EH (cell line): ENCODE measurements at places on chromosomes 11 and 22.

- DNase-seq: peak; percentile 52
These were observed 1.2 kb downstream of the KMT2A start for GRCh38 chr11:118437208-118438125.

DNA sequence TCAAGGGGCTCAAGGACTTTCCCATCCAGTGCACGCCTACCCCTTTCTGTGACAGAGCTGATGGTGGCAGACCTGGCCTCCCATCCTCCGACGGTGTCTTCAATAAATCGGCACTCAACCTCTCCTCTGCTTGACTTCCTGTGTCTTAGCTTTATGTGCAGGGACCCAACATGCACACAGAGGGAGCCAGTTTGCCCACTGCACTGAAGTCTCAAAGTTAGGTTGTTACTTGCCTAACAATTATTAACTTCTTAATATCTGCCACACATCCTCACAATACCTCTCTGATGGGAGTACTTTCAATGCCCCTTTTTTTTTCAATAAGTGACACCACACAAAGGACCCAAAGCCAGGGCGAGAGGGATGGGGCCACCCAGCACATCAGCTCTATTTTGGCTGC lies 3.6 kb downstream of the IZUMO1R start:
- no peak for DNase-seq

- DNase-seq: peak; percentile 46
These were observed 23.6 kb downstream of the PDGFB start for GRCh38 chr22:39220890-39221850.

DNA sequence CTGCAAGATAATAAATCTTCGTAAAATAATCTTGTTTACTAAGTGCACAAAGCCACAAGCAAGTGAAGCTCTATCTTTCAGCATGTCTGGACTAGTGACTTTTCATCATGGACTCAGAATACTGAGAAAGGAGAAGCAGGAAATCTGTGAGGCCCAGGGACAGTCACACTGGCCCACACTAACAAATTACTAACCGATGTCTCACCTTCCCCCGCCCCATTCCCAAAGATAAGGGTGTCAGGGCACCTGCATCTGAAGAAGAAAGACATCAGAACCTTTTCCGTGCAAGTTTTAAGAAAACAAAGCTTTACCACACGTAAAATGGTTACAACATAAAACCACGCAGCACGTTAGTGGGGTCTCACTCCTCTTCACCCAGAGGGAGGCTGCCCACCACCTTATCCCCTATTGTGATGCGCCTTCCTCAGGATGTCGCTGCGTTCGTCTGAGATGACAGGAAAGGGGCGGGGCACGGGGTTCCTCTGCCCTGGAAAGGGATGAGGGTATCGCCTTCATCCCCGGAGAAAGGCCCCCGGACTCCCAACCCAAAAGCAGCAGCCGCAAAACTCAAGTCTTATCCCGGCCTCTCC lies 616 bp downstream of the BTBD10 start:
- peak; percentile 62 for DNase-seq

- no peak for DNase-seq
These were observed 442.9 kb downstream of the DYNC2H1 start for GRCh38 chr11:103552086-103552485.

- peak; percentile 84 for DNase-seq
These were observed 44.5 kb downstream of the SMCO4 start for GRCh38 chr11:93498641-93499040.

DNA sequence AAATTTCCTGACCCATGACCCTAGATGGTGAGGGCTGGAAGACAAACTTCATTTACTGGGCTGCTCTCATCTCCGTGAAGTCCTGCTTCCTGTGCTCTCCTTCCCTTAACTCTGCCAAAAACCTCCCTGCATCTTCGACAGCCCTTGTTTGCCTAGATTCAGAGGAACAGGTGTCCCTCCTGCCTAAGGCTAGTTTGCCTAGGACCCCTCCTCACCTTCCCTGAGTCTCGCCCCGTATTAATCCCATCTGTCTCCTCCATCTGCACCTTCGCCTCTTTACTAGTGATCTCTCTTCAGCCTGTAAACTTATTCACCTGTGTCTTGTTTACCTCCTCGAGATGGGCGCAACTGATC lies 33.1 kb downstream of the EIF3F start:
- peak; percentile 9 for DNase-seq

GRCh38 chr11:97574976-97575665 lies 1185.3 kb downstream of the JRKL start:
- DNase-seq: no peak

DNA sequence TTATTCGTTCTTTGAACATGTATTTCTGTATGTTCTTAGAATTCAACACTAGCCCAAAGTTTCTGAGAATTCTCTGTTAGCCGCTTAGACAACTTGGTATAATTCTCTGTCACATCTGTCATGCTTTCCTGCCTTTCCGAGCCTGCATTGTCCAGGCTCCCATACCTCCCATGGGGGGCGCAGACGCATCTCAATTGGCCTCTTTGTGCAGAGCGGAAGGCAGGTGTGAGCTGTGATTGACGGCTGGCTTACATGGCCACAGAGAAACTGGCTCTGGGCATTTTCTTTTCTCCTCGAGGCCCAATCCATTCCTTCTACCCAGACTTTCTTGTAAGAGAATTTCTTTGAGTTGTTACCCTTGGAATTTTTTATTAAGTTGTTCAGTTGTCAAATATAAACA lies 132.7 kb upstream of the SESN3 start:
- DNase-seq: no peak

DNA sequence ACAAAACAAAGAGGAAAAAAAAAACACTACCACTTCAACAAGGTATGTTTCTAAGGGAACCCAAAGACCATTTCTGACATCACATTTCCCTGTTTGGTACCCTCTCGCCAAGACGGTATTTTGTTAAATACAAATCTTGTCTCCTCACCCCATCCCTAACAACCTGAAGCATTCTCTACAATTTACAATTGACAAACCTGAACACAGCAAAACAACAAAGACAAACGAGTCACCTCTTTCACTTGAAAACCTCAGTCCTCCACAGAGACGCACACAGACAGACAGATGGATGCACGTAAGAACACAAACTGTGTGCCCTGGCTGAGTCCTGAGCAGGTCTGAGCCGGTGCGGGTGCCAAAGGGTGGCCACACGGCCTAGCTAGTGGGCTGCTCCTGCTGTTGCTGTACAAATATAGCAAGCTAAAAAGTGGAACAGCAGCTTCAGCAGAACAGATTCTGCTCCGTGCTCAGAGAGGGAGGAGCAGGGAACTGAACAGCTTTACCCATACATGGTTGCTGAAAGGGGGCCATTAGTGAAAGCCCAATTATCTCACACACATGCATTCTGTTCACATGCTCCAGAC lies 28.5 kb downstream of the CELF1 start:
- no peak for DNase-seq

GRCh38 chr22:29491012-29491411 lies 11.0 kb downstream of the NEFH start:
- no peak for DNase-seq

GRCh38 chr22:19522881-19523239 lies 1.4 kb downstream of the CLDN5 start:
- DNase-seq: no peak

DNA sequence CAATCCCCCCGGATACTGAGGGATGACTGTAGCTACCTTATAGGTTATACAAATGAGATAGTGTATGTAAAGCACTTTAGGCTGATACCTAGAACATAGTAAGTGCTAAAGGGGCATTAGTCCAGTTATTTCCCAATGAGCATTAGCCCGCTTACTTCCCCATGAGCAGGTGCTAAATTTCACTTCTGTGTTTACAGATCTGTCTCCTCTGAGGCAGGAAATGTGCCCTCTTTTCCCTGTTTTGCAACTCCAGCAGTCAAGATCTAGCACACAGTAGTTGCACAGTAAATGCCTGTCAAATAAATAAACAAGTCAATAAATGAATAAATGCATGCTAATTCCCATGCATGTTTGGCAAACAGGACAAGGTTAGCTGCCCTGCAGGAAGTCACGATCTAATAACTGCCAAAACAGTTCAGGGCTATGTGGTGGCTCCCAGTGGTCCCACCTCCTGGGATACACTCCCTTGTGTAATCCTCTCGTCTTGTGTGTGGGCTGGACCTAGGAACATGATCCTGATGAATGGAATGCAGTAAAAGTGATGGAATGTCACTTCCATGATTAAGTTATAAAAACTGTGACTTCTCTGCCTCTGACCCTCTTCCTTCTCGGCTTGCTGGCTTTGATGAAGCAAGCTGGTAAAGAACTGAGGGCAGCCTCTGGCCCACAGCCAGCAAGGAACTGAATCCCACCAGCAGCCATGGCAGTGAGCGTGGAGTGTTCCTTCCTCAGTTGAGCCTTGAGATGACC lies 459.0 kb downstream of the SOX6 start:
- DNase-seq: peak; percentile 91

DNA sequence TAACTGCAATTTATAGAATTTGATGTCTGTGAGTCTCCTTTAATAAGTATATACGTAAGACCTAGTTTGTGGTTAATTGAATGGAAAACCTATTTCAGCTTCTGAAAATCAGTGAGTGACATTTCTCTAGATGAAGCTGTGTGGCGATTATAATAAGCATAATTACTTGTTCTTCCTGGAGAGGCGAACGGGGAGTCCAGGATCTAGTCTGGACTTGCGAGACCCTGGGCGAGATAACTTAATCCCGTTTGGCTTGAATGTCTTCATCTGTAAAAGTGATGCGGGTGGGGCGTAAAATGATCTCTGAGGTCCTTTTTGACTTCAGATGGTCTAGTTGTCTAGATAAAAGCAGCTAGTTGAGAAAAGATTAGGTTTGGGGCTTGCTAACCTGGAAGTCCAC lies 1.1 kb downstream of the PRRG4 start:
- no peak for DNase-seq

DNA sequence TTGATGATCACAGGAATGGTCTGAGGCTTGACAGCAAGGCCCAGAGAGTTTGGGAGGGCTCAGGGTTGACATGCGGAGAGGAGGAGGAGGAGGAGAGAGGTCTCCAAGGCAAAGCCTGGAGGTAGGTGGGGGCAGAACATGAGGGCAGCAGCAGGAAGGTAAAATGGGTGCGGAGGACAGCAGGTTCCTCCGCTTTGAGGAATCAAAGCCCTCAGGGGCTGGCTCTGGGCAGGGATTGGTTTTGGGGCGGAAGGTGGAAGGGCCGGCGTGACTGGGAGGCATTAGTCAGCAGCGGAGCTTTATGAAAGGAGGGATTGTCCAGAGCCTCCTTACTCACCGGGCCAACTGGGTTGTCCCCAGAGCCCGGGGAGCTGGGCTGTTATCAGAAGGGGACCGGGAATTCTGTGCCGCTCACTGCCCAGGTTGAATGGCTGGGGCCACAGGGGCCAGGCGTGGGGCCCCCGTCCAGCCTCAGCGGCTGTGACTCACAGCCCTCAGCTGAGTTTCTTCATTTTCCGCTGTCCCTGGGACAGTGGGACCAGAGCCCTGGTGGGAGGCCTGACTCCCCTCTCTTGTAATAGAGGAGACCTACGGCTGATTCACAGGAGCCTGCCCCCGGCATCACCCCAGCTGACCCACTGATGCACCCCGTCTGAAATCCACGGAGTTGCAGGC lies 36.2 kb downstream of the LIF start:
- no peak for DNase-seq

DNA sequence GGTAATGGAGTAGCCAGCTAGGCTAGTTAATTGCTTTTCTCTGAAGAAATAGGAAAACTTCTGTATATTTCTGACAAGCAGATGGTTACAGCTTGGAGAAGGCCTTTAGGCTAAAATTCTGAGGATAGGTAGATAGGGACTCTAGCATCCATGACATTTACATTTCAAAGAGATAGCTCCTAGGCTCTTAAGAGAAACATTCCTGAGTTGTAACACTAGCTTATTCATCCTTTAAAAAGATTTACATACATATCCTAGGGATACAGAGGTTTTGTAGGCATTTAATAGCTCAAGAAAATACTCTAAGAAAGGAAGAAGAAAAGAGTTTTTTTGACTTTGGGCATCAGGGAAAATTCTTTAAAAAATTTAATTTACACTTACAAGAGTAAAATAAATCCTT lies 130.9 kb upstream of the CCDC179 start:
- DNase-seq: no peak

- DNase-seq: no peak
These were observed 3.9 kb downstream of the OR51B4 start for GRCh38 chr11:5297721-5298323.

DNA sequence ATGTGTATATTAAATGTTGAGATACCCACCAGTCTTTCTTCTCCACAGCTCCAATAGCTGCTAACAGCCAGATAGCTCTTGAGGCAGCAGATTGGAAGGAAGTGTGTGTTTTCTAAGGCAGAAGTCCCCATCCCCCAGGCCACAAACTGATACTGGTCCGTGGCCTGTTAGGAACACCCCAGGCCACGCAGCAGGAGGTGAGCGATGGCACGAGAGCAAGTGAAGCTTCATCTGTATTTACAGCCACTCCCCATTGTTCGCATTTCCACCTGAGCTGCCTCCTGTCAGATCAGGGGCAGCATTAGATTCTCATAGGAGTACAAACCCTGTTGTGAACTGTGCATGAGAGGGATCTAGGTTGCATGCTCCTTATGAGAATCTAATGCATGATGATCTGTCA lies 12.7 kb downstream of the CCDC73 start:
- DNase-seq: no peak

DNA sequence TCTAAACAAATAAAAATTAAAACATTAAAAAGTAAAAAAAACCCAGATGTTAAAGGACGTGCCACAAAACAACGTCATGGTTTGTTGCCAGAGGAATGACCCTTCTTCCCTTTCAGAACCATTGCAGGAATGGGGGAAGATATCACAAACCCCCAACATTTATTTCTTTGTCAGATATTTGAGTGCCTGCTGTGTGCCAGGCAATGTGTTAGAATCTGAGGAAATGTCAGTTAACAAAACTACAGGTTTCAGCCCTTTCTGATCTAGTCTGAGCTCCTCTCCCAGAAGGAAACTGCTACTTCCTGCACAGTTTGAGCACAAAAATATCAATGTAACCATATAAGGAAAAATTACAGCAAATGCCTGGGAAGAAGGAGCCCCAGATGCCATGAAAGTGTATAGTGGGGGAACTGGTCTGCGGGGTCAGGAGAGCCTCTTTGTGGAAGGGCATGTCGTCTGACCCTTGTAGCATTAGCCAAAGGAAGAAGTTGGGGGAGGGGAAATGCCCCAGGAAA lies 7.1 kb upstream of the NHERF4 start:
- peak; percentile 48 for DNase-seq

DNA sequence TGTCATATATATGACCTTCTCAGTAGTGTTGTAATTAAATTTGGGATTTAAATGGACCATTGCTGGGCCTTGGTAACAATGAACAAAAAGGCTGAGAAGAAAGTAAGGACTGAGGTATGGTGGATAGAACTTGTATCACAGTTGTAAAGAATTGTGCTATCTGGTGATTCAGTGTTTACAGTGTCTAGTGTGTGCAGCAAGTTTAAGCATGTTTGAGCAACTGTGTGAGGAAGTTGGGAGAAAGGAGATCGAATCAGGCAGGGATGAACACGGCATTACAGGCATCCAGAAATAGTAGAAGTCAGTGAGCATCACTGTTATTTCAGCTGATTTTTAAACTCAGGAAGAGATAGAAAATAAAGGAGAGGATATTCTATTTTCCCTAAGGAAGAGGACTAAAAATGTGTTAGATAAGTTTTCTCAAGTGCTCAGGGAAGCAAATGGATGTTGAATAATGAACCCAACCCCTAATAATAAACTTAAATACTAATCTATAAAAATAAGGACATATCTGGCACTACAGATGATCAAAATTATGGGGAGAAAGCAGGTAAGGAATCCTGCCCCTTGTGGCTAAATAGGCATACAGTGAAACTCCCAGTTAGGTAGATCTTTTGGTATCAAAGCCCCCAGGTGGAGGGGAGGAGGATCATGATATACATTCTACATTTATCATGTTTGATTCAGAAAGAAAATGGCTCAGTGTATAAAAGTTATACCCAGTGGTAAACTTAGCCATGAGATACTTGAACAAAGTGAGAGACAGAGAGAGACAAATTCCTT lies 361.0 kb upstream of the ANO3 start:
- no peak for DNase-seq
